Stimulated activated CD4-positive, alpha-beta T cell treated with anti-CD3 and anti-CD28 coated beads, TNF-alpha, amount 100 ng/mL, for 48 hours (primary cell): ENCODE measurements at places on chromosomes 12 and 14.

DNA sequence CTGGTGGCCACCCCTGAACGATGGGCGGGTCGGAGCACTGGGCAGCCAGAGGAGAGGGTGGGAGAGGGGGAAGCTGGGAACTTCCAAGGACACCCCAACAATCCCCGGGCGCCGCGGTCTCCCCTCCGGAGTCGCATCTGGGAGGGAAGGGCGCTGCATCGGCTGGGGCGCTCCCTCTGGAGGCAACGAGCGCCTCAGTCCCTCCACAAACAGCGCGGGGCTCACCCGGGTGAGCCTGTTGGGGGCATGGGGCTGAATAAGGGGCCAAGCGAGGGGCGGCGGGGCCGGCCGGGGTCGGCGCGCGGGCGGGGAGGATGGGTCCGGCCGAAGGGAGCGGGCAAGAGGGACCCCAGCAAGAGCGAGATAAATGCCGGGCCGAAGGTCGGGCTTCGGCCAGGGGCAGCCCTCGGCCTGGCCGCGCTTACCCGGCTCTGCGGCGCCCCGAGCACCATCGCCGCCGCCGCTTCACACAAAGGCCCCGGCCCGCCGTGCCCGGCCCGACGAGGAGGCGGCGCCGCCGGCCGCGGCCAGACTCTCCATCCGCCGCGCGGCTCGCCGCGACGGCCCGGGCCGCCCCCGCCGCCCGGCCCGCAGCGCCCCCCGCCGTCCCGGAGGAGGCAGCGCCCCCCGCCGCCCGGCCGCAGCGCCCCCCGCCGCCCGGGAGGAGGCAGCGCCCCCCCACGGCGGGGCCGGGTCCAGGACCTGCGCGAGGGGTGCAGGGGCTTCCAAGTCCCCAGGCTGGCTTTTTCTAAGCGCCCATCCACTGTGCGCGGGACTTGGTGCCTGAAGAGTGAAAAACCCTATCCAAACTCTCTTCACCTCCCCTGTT lies at the start of gene ZBTB39:
Gene ZBTB39, minus strand, starts transcription at position 567 of the 829 bp plus-strand sequence. CDS start 1,629 bp downstream, outside the sequence.
- peak; percentile 68 for DNase-seq

DNA sequence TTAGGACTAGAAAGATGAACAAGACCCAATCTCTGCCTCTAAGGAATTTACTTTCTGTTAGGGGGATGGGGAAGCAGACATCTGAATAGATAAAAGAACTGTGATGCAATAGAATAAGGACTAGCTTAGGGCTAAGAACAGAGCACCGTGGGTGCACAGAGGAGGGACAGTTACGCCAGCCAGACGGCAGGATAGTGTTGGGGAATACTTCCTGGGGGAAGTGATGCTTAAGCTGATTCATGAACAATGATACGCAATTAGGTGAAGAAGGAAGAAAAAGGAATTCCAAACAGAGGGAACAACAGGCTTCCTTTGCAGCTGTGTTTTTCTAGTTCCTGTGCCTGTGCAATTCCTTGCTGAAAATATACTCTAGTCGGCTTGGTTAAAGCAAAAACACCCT lies 501.1 kb downstream of the APAF1 start:
- DNase-seq, result no peak

GRCh38 chr12:1529862-1530591 lies 64.4 kb downstream of the FBXL14 start:
- DNase-seq, result no peak

DNA sequence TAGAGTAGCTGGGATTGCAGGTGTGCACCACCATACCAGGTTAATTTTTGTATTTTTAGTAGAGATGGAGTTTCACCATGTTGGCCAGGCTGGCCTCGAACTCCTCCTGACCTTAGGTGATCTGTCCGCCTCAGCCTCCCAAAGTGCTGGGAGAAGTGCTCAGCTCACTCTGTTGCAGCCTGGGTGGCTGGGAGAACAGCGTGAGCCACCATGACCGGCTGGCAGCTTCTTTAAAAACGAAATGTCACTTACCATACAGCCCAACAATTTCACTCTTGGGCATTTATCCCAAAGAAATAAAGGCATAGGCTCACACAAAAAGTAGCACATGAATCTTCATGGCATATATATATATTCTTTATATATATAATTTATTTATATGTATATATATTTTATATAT lies 4.7 kb upstream of the CFAP73 start:
- DNase-seq, result no peak

DNA sequence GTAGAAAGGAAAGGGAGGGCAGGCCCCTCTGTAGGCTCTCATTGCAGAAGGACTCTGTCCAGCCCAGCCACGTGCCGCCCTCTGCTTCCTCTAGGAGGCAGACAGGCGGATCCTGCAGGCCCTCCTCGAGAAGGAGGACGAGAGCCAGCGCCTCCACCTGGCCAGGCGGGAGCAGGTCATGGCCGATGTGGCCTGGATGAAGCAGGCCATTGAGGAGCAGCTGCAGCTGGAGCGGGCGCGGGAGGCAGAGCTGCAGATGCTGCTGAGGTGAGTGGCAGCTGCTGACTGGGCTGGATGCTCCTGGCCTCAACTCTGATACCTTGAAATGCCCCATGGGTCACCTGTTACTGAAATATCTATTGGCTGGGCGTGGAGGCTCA lies 10.9 kb downstream of the TCHP start:
- DNase-seq, result no peak

- no peak for DNase-seq
Measured at GRCh38 chr12:120497524-120498150, 1.7 kb downstream of the DYNLL1 start.

DNA sequence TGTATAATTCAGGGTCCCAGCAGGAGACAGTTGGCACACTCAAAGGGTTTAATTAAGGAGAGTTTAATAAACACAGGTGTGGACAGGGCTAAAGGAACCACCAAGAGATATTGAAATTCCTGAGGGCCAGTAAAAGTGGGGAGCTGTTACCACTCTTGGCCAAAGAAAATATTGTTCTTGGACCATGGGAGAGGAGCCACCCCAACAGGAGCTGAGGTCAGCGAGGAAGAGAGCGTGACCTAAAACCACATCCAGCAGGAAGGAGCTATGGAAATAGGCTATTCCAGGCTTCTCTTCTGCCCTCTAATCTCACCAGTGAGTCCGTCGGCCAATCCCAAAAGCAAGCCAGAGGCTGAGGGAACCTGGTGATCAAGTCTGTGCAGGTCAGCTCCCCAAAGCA lies 390.8 kb downstream of the MED13L start:
- no peak for DNase-seq

GRCh38 chr12:30136696-30137095 lies 353.0 kb upstream of the TMTC1 start:
- no peak for DNase-seq

GRCh38 chr12:95212586-95212985 lies 4.7 kb downstream of the FGD6 start:
- DNase-seq, result no peak

DNA sequence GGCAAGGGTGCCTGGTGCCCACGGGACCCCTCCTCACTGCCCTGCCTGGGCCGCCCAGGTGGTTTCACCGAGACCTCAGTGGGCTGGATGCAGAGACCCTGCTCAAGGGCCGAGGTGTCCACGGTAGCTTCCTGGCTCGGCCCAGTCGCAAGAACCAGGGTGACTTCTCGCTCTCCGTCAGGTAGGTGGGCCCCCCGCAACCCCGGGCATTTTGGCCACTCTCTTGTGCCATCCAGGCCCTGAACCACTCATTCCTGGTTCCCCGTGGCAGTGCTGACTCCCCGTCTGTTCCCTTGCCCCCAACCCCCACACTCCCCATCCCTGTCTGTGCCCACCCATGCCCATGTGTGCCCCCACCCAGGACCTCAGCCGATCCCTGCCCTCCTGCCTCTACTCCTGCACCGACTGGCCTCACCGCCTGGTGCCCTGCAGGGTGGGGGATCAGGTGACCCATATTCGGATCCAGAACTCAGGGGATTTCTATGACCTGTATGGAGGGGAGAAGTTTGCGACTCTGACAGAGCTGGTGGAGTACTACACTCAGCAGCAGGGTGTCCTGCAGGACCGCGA lies 480 bp downstream of the PTPN6 start:
- no peak for DNase-seq

- DNase-seq, result no peak
Measured at GRCh38 chr12:90038289-90038688, 329.7 kb upstream of the ATP2B1 start.

- no peak for DNase-seq
Measured at GRCh38 chr12:62214846-62215245, 45.4 kb upstream of the USP15 start.

DNA sequence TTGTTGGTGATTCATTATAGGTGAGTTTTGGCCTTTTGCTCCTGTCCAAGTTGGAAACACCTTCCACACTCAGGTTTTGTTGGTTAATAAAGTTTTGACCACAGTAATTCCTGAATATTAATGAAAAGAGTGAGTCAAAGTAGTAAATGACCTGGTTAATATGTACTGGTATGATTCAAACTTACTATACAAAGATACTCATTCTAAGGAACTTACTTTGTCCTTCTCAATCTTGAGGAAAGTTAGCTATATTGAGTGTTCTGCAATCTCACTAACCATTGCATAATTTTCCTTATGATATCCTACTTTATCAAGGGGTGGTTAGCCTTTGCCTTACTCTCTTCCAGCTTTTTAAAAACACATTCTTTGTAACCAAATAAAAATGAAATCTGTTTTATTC lies 20.9 kb upstream of the HECTD1 start:
- DNase-seq, result no peak

- DNase-seq, result no peak
Measured at GRCh38 chr12:74983917-74984316, 225.7 kb downstream of the KCNC2 start.

DNA sequence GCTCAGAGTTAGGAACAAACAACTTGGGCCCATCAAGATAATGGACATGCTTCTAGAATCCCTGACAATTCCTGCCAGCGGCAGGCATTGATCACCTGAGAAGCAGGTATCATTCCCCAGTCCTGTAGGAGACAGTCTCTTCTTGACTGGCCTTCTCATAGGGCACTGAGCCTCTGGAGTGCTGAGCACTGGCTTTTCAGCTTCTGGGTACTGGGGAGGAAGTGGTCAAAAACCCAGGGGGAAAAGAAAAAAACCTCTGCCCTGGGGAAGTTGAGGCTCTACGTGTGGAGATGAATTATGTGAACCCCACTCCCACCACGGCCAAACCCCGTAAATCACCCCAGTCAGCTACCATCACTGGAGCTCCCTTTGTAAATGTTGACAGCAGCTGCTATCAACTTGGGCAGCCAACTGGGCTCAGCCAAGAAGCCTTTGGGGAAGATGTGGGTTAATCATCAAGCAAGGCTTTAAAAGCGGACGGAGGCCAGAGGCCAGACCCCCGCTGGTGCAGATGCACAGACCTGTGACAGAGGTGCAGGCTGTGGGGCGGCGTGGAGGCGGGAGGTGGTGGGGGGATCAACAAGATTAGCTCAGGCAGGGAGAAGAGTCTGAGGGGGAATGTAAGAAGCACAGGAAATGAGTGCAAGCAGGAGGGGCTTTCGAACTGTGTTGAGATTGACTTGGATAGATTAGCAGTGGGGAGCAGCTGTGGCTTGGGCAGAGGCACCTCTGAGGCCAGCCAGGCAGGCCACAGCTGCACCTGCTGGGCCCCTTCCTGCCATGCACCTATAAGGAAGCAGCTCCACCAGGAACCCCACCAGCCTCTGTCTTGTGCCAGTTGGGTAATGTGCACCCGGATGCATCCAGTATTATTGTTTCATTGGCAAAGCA lies 105.4 kb upstream of the HIF1A start:
- DNase-seq, result no peak

GRCh38 chr14:86501611-86502010 lies 971.7 kb downstream of the FLRT2 start:
- DNase-seq, result no peak

GRCh38 chr12:2607881-2608607 lies 186.7 kb upstream of the FKBP4 start:
- no peak for DNase-seq

- no peak for DNase-seq
Measured at GRCh38 chr12:71195338-71195896, 37.6 kb upstream of the TSPAN8 start.

DNA sequence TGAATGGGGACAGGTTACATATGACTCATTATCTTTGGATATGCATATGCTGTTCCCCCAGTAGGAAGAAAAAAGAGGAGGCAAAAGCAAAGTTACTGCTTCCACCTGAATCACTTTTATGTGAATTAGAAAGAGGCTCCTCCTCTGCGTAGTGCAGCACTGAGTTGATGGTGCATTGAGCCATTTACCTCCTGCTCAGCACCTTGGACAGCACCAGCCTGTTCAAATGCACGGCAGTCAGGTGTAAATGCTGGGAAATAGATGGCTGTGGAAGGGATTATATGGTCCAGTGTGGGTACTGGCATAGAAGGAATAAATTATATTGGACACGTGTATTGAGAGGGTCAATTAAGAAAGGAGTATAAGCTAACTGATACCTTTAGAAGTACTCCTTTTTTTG lies 541.9 kb upstream of the SEL1L start:
- DNase-seq, result no peak

GRCh38 chr14:52266782-52267181 lies 716 bp upstream of the PTGDR start:
- DNase-seq, result no peak

DNA sequence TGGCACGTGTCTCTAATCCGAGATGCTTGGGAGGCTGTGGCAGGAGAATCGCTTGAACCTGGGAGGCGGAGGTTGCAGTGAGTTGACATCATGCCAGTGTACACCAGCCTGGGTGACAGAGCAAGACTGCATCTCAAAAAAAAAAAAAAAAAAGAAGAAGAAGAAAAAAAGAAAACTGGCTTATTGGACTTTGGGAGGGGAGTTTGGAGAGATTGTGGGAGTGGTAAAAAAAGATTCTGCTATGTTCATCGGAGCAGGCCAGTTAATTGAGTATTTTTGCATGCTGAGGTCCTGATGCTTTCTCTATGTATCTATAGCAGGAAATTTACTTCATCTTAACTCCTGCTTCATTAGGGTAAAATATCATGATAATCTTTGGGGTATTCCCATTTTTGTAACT lies 11.6 kb downstream of the CNOT2 start:
- no peak for DNase-seq

GRCh38 chr12:96303653-96304052 lies 96.6 kb downstream of the CDK17 start:
- DNase-seq, result no peak

- no peak for DNase-seq
Measured at GRCh38 chr12:45418520-45418919, 202.6 kb downstream of the ANO6 start.

- no peak for DNase-seq
Measured at GRCh38 chr12:95168746-95169145, 48.5 kb downstream of the FGD6 start.

DNA sequence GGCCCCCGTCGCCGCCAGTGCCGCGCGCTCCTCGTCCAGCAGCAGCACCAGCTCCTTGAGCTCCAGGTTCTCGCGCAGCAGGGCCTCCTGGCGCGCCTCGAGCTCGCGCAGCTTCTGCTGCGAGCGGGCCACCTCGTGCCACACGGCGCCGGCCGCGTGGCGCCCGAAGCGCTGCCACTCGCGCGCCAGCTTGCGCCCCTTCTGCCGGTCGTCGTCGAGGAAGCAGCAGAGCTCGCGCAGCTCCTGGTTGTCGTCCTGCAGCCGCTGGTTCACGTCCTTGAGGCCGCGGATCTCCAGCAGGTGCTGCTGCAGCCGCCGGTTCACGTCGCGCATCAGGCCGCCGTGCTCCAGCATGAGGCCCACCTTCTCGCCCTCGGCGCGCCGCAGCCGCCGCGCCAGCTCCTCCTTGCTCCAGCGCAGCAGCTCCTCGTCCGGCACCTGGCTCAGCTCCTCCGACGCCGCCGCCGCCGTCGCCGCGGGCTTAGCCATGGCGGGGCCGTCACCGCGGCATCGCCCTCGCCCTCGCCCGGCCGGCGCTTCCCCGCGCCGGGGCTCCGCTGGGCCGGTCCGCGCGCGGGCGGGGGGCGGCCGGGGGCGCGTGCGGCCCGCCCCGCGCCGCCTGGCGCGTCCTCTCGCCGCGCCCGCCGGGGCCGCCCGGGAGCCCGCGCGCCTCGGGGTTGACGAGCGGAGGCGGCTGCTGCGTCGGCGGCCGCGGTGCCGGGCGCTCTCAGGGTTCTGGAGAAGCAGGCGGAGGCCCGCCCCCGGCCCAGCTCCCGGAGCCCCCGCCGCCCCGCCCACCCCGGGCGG lies at the start of gene CCDC85C:
Gene CCDC85C, minus strand, starts transcription at position 737 of the 807 bp plus-strand sequence. Its CDS starts 248 bp downstream, at position 489.
- no peak for DNase-seq
